ENCODE measurements at places on chromosomes 16 and 17.

DNA sequence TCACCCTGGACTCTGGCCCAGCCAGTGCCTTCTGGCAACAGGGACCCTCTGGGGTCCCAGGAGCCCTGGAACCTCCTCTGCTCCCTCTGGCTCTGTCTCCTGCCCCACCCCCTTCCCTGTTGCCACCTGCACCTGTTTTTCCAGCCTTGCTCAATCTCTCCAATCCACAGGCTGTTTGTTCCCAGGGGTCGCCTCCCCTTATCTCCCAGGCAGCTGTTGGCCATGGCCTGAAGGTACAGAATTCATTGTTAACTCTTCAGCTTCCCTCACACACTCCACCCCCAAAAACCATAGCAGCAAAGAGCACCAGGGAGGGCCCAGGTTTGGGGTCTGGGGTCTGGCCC lies 39.3 kb upstream of the TOB1 start:
- DNase-seq, result no peak

DNA sequence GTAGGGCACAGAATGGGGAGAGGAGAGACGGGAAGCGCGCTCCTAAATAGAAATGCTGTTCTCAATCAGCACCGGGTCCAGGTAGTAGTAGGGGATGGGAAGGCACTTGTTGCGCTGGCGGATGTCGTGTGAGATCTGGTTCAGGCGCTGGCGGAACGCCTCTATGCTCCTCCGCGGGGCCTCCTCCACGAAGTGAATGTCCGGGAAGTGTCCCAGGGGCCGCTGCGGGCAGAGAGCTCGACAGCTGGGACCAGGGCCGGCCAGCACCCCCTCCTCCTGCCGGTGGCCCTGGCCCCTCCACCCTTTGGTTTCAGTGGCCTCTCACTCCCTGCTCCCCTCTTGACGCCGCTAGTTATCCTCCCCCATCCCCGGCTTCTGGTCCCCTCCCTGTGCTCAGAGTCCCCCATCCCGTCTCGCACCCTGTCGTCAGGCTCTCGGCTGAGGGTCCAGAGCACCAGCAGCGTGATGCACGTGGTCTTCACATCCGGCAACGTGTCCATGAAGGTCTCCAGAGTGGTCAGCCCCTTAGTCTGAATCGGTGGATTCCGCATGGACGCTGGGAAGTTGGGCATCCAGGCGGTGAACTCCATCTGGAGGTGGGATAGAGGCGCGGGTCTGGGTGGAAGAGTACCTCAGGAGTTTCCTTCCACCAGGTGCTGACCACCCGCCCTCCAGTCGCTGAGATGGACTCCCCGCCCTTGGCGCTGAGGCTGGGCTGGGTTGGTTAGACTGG lies 14.6 kb downstream of the ALOX12B start:
- no peak for DNase-seq

- no peak for DNase-seq
Observed at GRCh38 chr17:40433551-40434415, 9.5 kb upstream of the IGFBP4 start.

DNA sequence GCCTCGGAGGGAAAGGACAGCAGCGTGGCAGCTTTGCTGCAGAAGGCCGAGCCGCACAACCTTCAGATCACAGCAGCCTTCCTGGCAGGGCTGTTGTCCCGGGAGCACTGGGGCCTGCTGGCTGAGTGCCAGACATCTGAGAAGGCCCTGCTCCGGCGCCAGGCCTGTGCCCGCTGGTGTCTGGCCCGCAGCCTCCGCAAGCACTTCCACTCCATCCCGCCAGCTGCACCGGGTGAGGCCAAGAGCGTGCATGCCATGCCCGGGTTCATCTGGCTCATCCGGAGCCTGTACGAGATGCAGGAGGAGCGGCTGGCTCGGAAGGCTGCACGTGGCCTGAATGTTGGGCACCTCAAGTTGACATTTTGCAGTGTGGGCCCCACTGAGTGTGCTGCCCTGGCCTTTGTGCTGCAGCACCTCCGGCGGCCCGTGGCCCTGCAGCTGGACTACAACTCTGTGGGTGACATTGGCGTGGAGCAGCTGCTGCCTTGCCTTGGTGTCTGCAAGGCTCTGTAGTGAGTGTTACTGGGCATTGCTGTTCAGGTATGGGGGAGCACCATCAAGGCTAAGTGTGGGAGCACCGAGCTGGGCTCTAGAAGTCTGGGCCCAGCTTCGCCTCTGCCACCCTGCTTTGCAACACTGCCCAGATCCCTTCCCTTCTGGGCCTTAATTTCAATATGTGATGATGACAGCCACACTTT lies 18.6 kb downstream of the NOD2 start:
- no peak for DNase-seq

DNA sequence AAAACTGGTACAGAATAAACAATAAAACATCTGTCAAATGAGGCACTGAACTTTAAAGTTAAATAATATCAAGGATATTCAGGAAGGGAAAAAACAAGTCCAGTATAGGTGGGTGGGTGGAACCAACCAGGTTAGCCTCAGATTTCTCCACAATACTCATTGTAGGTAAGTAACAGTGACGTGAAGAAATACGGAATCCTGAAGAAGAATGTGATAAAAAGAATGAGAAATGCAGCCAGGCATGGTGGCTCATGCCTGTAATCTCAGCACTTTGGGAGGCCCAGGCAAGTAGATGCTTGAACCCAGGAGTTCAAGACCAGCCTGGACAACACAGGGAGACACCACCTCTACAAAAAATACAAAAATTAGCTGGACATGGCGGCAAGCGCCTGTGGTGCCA lies 47.3 kb downstream of the UBE2G1 start:
- no peak for DNase-seq
